Activated CD4-positive, alpha-beta T cell treated with anti-CD3 and anti-CD28 coated beads for 36 hours (primary cell): ENCODE measurements at places on chromosomes 2 and 18.
A peak's percentile ranks its signal among the peaks of the same experiment; 100 is the strongest.

- peak; percentile 69 for DNase-seq
Observed at GRCh38 chr2:98637401-98638147, 29.2 kb downstream of the UNC50 start.

DNA sequence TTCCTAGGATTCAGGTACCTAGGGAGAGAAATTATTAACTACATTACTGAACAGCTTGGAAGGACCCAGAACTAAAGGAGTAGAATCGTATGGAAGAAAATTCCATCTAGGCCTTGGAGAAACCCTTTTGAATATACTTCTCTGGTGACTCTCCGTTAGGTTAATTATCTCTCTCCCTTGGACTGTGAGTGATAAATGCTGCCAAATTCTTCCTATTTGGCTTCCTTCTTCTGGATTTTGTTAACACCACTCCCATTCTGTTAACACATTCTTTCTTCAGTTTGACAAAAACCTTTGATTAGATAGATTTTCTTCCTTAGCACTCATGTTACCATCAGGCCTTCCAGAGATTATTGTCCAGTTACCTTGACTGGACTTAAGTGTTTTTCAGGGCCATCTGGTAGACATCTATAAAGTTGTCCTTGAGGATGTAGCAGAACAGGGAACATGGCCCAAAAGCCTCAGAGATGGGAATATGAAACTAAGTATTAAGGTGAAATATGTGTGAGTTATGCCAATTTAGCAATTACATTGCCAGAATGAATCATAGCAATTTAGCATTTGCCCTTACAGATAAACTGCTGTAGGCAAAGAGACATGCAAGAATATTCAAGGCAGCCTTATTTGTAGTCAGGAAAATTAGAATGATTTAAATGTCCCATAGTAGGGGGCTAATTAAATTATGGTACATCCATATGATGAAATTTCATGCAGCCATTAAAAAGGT is 6.7 kb downstream of the CYP27A1 start:
- no peak for DNase-seq

- DNase-seq: peak; percentile 90
Observed at GRCh38 chr2:241620419-241620769, 16.6 kb downstream of the THAP4 start.

DNA sequence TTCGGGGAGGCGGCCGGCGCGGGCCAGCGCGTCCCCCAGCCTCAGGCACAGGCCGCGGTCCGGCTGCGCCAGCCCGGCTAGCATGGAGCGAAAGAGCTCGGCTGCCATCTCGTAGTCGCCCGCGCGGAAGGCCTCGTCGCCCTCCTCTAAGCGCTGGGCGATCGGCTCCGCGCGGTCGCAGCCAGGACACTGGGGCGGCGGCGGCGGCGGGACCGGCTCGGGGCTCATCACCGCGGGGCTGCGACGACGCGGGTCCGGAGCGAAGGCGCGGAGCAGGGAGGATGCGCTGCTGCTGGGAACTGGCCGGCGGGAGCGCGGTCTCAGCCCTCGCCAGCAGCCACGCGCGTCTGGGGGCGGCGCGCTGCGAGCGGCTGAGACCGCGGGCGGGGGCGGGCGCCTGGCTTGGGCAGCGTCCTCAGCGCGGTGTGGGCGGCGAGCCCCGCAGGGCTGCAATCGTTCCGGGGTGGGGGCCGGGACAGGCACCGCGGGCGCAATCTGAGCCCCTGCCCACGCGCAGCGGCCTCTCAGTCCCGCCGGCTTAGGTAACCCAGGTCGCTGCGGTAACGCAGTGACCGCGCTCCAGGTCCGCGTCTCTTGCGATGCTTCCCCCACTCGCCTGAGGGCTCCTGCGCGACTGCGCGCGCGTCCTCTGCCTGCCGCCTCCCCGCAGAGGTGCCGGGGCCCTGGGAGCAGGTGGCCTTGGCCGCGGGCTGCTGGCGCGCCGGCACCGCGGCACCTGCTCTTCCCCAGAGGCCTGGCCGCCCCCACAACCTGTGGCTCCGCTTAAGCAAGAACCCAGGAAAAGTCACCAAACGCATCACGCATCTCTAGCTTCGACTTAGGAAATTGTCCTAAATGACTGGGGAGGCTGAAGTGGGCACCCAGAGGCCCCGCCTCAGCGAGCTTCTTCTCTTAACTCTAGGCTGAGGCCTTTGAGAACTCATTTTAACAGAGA is at the start of gene LONRF2:
TSS of gene LONRF2 (minus strand) at position 636 of the 955 bp plus-strand sequence. CDS start at position 228, 408 bp downstream.
- DNase-seq: peak; percentile 29

- no peak for DNase-seq
Observed at GRCh38 chr2:43361286-43361685, 134.9 kb upstream of the ZFP36L2 start.

- no peak for DNase-seq
Observed at GRCh38 chr2:165450156-165450555, 19.3 kb upstream of the CSRNP3 start.

GRCh38 chr2:6077585-6077984 is 385.4 kb downstream of the SOX11 start:
- DNase-seq: no peak

- DNase-seq: no peak
Observed at GRCh38 chr2:18301421-18302139, 258.9 kb downstream of the RDH14 start.

- no peak for DNase-seq
Observed at GRCh38 chr2:75428060-75428459, 132.7 kb downstream of the EVA1A start.

DNA sequence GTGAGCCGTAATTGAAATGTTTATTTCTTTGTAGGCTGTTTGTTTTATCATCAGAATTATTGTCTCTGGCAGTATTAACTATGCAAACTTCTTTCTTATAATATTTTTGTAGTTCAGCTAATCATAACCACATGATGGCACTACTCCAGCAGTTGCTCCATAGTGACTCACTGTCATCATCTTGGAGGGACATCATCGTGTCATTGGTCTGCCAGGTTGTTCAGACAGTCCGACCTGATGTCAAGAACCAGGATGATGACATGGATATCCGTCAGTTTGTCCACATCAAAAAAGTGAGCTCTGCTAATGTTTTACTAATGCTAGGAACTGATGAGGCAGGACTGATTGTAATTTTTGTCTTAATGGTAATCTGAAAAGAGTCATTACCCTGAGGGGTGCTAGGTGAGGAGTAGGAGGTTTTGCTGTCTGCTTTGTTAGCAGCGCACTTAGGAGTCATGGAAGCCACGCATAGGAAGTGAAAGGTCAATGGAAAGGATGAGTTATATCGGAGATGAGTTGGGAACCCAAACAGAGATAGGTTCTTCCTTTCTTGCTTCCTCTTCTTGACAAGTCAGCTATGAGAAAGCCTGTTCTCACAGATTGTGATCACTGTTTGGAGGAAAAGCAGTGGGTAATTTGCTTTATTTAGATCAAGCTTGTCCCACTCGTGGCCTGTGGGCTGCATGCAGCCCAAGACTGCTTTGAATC is 49.2 kb downstream of the PIKFYVE start:
- no peak for DNase-seq
